NCI-H2029 treated with DMSO at 0.1 percent for 48 hours (cell line): ENCODE measurements at places on chromosomes 3 and 15.

- DNase-seq = no peak
Observed at GRCh38 chr3:106036696-106037095, 167.9 kb upstream of the CBLB start.

GRCh38 chr15:64430000-64430735, 30.2 kb upstream of the ZNF609 start:
- DNase-seq = no peak

DNA sequence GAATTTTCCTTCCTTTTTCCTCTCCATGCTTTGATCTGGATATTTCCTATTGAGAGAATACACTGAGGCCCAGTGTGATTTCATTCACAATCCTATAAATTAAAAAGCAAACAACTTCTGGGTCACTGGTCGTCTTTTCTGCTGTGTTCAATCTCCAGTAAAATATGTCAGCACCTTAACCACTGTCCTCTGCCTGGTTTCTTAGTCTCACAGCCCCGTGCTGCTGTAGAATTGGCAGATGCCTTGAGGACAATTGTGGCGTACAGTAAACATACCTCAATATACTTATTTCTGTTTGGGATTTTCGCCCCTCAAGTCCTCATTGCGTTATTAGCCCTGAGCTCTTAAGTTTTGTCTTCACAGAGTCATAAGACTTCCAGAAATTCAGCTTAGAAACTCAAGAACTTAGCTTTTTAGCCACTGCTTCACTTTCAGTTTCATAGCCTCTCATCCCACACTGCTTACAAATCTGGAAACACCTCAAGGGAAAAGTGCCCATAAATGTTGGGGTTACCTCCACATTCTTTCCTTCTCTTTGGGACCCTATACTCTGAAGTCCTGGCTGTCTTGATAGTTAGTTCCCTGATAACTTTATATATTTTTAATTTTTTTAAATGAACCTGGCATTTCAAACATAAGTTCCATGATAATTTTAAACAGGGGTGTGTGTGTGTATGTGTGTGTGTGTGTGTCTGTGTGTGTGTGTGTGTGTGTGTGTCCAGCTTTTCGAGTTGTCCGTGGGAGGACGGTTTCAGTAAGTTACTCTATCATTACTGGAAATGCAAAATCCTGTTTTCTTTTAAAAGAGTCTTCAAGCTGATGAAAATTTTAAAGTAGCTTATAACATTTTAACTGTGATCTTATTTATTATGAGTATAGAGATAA, 238.4 kb upstream of the CTDSPL start:
- DNase-seq = no peak

DNA sequence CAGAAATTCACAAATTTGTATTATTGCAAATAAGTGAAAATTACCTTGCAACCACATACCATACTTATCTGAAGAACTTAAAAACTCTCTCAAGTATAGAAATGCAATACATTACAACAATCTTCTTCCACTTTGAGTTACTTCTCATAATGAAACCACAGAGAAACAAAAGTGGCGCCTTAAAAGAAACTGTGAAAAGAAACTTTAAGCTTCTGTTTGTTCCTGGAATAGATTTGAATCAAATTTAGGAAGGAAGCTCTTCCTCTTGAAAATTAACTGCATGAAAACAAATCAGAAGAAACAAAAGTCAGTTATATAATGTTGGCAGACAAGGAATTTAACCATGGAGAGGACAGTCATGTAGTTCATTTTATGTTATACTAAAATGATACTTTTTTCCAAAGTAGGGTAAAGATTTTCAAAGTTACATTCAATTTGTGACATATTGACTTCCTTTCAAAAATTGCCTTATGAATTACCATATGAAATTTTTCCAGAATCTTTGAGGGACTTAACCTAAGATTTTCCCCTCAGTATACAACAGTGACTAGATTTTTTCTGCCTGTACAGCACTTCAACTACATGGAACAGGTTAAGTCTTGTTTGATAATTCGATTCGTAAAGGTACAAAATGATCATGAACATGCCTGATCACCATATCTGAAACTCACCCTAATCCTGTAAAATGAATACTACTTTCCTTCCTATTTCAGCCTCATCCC, 57.6 kb upstream of the TNFSF10 start:
- no peak for DNase-seq

DNA sequence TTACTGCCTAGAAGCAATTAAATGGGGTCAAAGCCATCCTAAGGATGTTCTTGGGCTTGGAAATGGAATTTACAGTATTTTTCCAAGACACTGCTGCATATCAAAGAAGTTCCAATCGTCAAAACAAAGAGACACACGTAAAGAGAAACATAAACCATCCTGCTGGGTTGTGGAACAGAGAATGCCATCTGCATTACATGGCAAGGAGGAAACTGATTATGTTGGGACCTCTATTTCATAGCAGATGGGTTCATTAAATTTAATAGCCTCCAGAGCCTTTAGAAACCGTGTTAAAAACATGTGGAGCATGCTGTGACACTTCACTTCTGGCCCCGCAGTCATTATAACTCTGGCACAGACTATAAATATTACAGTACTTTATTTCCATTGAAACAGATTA, 154.6 kb downstream of the LRTM1 start:
- DNase-seq = no peak

- no peak for DNase-seq
Observed at GRCh38 chr3:185046603-185047002, 106.3 kb downstream of the C3orf70 start.

DNA sequence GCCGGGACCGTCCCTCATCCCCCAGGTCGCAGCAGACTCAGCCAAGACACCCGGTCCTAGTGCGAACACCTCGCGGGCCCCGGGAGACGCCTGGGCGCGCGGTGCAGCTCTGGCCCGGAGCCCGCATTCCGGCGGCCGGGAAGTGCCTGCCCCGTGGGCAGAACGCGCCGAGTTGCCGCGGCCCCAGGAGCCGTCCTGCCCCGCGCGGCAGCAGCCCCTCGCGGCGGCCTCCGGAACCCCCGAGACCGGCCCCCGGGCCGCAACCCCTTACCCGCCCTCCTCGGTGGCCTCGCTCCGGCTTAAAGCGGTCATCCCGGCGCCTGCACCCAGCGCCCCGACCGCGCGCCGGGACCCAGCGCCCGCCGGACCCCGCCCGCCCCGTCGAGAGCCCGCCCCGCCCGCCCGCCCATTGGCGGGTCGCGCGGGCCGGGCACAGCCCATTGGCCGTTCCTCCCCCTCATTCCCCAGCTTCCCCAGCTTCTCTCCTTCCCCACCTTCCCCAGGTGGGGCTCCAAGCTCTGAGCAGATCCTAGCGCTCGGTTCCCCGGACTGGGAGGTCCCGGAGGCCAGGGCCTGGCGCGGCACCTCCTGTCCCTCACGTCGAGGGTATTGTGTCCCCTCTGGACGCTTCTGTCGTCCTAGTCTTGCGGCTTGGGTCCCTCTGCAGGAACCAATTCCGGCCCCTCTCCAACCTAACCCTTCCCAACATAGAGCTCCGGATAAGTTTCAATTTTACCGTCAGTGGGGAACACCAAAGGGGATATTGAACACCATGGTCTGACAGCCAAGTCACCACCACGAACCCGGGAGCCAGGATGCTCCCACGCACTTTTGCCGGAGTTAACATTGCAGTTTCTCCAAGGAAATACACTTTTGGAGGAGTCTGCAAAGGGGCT, at the start of gene GRAMD2A:
Gene GRAMD2A, minus strand, starts transcription at position 328 of the 896 bp plus-strand sequence.
- peak; percentile 13 for DNase-seq

GRCh38 chr3:175349168-175349567, 490.0 kb downstream of the NAALADL2 start:
- no peak for DNase-seq

- DNase-seq = no peak
Observed at GRCh38 chr15:81227716-81228115, 31.0 kb downstream of the IL16 start.

- DNase-seq = no peak
Observed at GRCh38 chr3:71309886-71310285, 273.6 kb downstream of the FOXP1 start.

GRCh38 chr15:99486371-99487336, 79.1 kb upstream of the MEF2A start:
- DNase-seq = no peak

- DNase-seq = no peak
Observed at GRCh38 chr3:149657321-149657925, 402 bp downstream of the WWTR1 start.

- DNase-seq = no peak
Observed at GRCh38 chr3:180678231-180678630, 1.1 kb downstream of the CCDC39 start.

GRCh38 chr3:177516158-177517011, 319.1 kb upstream of the TBL1XR1 start:
- DNase-seq = no peak

DNA sequence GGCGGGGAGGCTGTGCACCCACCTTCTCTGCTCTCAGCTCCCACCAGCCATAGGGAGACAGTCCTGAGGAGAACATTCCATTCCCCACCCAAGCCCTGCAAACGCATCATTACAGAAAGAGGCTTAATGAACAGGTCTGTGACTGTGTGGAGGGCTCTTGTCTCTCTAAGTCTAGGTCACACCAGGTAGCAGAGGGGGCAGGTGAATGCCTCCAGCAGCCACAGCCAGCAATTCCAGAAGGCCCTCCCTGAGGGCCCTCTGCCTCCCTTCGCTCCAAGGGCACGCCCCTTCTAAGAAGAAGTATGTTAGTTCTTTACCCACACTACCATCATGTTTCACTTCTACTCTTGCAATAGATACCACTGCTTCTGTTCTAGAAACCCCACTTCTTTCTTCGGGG, 217.5 kb upstream of the BHLHE40 start:
- DNase-seq = peak; percentile 12

DNA sequence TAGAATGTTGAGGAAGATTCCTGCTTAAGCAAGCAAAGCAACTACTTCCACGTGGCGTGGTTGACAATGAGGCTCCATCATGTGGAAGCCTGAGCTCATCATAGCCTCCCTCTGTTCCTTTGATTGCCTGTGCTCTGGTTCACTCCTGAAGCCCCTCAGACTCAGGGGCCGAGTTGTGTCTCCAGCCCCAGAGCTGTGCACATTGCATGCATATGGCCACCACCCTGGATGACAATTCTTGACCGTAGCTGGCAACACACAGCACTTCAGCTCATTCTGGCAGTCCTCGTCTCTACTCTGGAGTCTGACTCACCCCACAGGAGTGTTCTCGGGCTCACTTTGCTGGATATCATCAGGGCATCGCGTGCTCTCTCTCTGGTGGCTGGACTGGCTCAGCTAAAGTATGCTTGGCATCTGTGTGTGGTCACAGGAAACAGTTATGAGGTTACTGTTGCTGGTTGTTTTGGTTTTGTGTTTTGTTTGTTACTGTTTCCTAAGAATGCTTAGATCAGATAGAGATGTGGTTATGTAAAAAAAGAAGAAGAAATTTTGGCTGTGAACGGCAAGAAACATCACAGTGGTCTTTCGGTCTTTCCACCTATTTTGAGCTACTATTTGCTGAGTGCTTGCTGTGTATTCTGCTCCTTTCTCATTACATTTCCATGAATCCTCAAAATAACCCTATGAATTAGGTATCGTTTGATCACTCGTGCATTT, 41.6 kb upstream of the MRPS22 start:
- DNase-seq = no peak

- DNase-seq = no peak
Observed at GRCh38 chr15:41291065-41291631, 41.2 kb downstream of the OIP5 start.

DNA sequence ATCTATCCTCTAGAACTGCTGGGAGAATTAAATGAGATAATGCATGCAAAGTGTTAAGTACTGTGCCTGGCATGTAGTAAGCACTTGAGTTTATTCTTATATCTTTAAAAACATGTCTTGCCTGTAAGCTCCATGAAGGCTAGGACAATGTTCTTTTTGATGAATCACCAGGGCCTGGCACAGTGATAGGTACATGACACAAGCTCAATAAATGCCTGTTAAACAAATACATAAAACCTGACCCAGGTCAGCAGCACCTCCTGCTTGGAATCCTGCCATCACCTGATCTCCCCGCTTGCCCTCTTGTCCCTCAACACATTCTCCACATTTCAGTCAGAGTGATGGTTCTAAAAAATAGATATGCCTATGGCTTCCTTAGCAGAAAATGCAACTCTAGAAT, 186.8 kb downstream of the CHST2 start:
- DNase-seq = peak; percentile 11

GRCh38 chr15:87269566-87269965, 987.0 kb downstream of the NTRK3 start:
- no peak for DNase-seq

DNA sequence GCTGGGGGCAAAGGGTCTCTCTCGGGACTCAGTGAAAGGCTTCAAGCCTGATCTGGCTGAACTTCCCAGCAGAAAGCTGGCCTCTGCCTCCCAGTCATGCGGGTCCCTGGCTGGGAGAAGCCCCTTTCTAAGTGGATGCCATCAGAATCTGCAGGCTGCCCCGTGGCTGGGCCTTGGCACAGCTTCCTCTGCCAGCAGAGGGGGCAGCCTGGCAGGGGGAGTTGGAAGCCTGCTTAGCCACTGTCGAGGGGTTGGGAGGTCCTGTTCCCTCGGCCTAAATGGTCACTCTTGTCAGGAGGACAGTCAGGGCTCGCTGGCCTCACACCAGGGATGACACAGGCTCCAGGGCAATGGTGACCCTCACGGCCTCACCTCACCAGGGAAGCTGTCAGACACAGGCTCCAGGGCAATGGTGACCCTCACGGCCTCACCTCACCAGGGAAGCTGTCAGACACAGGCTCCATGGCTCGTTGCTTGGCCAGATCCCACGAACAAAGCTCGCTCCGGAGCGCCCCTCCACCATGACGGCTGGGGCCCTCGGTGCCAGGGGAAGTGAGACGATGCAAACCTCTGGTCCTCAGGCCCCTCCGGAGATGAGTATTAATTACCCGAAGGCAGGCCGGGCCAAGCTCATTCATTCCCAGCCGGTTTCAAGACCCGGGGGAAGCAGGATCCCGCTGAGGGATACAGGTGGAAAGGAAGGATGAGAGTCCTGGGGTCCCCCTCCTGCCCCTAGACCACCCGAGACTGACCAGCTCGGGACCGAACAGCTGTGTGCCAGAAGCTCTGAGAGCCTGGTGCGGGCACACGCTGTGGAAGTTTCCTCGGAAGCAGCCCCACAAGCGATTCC, 151.0 kb downstream of the CHSY1 start:
- DNase-seq = no peak

- DNase-seq = no peak
Observed at GRCh38 chr15:99108993-99109392, 4.1 kb downstream of the SYNM start.

- no peak for DNase-seq
Observed at GRCh38 chr15:39132954-39133600, 447.8 kb upstream of the THBS1 start.

DNA sequence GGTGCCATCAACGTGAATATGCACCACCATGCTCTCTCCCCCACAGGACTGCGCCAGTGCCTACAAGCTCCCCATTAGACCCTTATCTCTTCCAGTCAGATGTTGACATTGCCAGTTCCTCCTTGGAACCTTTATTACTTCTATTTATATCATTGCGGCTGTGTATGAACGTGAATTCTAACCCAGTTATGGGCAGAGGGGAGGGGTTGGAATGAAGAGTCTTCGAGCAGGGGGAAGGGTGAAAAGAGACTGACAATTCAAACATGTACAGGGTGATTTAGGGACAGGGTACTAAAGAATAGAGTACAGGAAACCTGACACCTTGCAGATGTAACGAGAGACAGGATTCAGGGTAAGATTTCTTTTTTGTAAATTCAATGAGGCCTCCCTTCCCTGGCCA, 41.8 kb upstream of the ST6GAL1 start:
- DNase-seq = no peak
